ENCODE measurements at places on chromosomes 5 and 9.

GRCh38 chr5:154850255-154851062, at the start of gene FAXDC2:
Gene FAXDC2 (minus strand): TSS chr5:154850603. CDS start chr5:154838178, 12,425 bp downstream.
- DNase-seq, result peak; percentile 79

GRCh38 chr9:130824643-130825350, 10.3 kb upstream of the ABL1 start:
- DNase-seq, result peak; percentile 88

GRCh38 chr5:31763424-31763823, 124.5 kb downstream of the PDZD2 start:
- DNase-seq, result no peak

- DNase-seq, result no peak
Observed at GRCh38 chr9:121700832-121701419, 49.5 kb downstream of the DAB2IP start.

DNA sequence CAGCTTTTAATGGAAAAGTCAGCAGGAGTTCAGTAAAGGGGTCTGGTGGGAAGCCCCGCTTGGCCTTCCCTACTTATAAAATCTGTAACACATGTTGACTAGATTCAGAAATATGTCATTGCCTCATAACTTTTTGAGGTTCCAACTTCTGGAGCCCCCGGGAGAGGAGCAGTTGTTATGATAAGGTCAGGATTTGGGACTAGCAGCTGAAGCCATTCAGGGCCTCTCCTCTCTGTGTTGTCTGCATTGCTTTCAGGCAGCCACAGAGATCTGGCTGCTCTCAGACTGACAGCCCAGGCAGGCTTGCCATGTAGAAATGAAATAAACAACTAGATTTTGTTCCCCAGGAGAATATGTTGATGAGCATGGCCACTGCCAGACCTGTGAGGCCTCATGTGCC, 167.1 kb downstream of the RFK start:
- DNase-seq, result no peak

- no peak for DNase-seq
Observed at GRCh38 chr9:124190761-124191160, 67.0 kb upstream of the NEK6 start.

DNA sequence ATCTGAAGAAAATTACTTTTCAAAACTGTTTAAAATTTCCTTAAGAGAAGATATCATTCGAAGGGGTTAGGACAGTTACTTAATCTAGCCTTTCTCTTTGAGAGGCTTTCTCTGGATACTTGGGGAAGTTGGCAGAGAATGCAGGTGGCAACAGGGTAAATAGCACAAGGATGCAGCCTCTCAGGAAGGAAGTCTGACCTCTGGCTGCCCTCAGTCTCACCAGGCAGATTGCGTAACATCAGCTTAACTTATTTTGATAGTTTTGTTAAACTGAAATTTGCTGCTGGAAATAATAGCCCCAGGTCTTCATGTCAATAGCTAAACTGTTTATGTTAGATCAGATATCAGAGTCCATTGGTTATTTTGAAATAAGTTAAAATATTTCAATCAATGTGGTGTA, 20.4 kb downstream of the CCDC192 start:
- DNase-seq, result peak; percentile 14

DNA sequence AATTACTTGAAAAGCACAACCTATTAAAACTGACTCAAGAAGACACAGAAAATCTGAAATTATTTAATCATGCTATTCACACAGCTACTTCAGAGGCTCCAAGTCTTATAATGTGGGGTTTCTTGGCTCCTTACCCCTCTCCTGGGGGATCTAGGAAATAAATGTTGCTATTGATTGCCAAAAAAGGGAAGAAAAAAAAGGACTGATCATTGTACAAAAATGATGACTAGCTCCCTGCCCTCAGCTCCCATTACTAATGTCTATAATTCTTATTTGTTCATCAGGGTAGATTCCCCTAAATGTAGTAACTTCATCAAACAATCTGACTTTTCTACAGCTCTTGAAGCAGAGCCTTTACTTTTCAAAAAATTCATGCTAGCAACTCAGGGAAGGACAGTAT, 3.3 kb upstream of the SMC5 start:
- peak; percentile 44 for DNase-seq

GRCh38 chr5:31194468-31194813, 955 bp downstream of the CDH6 start:
- DNase-seq, result peak; percentile 5
